Heart right ventricle (tissue), 16 donors: ENCODE measurements at places on chromosomes 2 and 18. TPM values are rescaled to one million over a fixed set of nuclear protein-coding genes. Genes with fewer than 3 reads are reported as not detected.
A peak's percentile ranks its signal among the peaks of the same experiment; 100 is the strongest.

DNA sequence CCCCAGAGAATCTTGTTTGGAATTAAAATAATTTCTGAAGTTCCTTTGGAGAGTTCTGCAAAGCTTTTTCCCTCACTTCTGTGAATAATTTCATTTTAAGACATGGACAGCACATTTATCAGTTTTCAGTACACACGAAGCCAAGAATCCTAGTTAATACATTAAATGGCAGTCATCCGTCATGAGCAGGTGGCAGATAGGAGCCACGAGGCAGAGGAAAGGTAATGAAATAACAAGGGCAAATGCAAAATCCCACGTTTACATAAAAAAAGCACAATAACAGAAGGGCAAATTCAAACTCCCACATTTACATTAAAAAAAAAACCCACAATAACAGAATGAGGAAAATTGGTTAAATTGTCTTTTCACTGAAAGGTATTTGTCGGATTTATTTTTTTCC, 25.9 kb upstream of the SNTG2 start:
- H3K36me3 ChIP-seq = no peaks in the 10 kb centered on the region
- DNase-seq = no peak
- no peak overlapping the region for H3K27ac ChIP-seq
- peaks cover 14% of the 10 kb centered on the region for H3K27me3 ChIP-seq
- H3K4me3 ChIP-seq = no peak overlapping the region
- H3K4me1 ChIP-seq = no peaks in the 10 kb centered on the region

The SLC9A2 gene
- total RNA-seq = 0.15 TPM

DNA sequence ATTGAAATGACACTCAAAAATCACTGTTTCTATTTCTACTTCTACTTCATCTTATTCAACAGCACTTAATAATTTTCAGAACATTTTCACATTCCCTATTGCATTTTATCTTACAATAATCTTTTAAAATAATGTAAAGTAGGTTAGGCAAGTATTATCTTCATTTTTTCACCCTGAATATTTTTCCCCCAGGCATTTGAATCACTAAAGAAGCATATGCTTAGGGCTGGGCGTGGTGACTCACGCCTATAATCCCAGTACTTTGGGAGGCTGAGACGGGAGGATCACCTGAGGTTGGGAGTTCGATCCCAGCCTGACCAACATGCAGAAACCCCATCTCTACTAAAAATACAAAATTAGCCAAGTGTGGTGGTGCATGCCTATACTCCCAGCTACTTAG, 6.7 kb downstream of the WDCP start:
- no peaks in the 10 kb centered on the region for H3K36me3 ChIP-seq
- no peak for DNase-seq
- no peak overlapping the region for H3K4me3 ChIP-seq
- H3K4me1 ChIP-seq = no peaks in the 10 kb centered on the region
- no peaks in the 10 kb centered on the region for H3K27me3 ChIP-seq

DNA sequence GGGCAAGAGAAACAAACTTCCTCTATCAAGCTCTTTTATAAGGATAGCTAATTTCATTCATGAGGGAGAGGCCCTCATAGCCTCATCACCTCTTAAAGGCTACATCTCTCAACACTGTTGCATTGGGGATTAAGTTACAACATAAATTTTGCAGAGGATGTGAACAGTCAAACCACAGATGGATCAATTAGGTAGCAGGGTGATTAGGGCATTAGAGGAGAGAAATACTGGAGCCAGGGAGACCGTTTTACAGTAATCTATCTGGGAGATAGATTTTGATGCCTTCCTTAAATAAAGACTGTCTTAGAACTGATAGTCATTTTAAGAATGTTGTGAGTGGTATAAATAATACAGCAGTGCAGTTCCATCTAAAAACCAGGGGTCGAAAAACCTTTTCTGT, 258.9 kb downstream of the DCC start:
- H3K36me3 ChIP-seq = no peaks in the 10 kb centered on the region
- no peaks in the 10 kb centered on the region for H3K27me3 ChIP-seq
- H3K4me1 ChIP-seq = no peaks in the 10 kb centered on the region
- no peak overlapping the region for H3K27ac ChIP-seq

- H3K27ac ChIP-seq = peak overlapping the region; percentile 66
- DNase-seq = peak; percentile 72
- H3K4me3 ChIP-seq = no peak overlapping the region
- no peaks in the 10 kb centered on the region for H3K36me3 ChIP-seq
- H3K4me1 ChIP-seq = peaks cover 36% of the 10 kb centered on the region
- H3K27me3 ChIP-seq = no peaks in the 10 kb centered on the region
Observed at GRCh38 chr2:216774620-216775019, 79.3 kb upstream of the IGFBP5 start.

DNA sequence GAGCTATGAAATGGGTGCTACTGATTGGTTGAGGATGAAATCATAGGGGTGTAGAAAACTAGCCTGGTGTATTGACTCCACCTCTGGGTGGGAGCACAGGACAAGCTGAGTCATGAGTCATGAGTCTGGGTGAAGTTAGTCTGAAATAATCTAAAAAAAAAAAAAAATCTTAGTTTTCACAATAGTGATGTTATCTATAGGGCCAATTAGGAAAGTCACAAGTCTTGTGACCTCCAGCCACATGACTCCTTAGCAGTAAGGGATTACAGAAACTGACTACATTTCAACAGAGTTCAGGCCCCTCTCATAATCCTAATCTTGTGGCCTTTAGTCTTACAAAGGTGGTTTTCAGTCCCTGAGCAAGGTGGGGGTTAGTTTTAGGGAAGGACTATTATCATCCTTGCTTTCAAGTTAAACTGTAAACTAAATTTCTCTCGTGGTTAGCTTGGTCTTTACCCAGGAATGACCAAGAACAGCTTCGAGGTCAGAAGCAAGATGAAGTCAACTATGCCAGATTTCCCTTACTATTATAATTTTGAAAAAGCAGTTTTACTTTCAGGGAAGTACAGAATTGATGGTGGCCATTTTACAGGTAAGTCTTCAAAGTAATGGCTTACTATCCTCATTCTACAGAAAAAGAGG, 338.0 kb upstream of the GYPC start:
- no peak overlapping the region for H3K4me3 ChIP-seq
- H3K27me3 ChIP-seq = no peaks in the 10 kb centered on the region
- H3K36me3 ChIP-seq = no peaks in the 10 kb centered on the region
- H3K27ac ChIP-seq = no peak overlapping the region
- H3K4me1 ChIP-seq = no peaks in the 10 kb centered on the region

GRCh38 chr2:175461839-175462238, 280.3 kb upstream of the ATP5MC3 start:
- H3K27ac ChIP-seq = no peak overlapping the region
- DNase-seq = no peak
- no peak overlapping the region for H3K4me3 ChIP-seq
- no peaks in the 10 kb centered on the region for H3K36me3 ChIP-seq

DNA sequence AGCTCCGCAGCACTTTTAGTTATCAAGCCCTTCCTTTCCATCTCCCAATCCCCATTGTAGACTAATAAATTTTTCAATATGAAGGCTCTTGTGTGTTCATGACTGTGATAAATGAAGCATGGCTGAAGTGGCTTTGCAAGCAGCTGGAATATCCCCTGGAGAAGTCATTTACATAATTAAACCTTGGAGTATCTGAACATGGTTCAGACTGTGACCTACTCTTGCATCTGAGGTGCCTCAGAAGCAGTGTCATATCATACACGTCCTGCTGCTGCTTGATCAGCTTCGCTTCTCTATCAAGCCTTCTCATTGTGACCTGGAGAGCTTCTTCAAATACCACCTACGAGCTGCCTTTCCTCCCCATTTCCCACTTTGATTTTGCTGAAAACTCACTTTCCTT, 48.4 kb upstream of the ZNF397 start:
- DNase-seq = no peak
- no peak overlapping the region for H3K4me3 ChIP-seq
- no peaks in the 10 kb centered on the region for H3K27me3 ChIP-seq
- no peaks in the 10 kb centered on the region for H3K36me3 ChIP-seq
- no peak overlapping the region for H3K27ac ChIP-seq

- peak overlapping the region; percentile 87 for H3K27ac ChIP-seq
- H3K4me1 ChIP-seq = peaks cover 17% of the 10 kb centered on the region
- H3K36me3 ChIP-seq = no peaks in the 10 kb centered on the region
- peak; percentile 54 for DNase-seq
- no peaks in the 10 kb centered on the region for H3K27me3 ChIP-seq
Observed at GRCh38 chr18:58557008-58557435, 71.9 kb downstream of the ALPK2 start.

The KIF3C gene
- total RNA-seq = 2.6 TPM
